Natural killer cell treated with Interleukin-12 subunit alpha and Interleukin-12 subunit beta and Interleukin-15 and Interleukin-18, amount 100 ng/mL, for 72 hours (primary cell): ENCODE measurements at places on chromosomes 4 and X. TPM values are rescaled to one million over a fixed set of nuclear protein-coding genes. Genes with fewer than 3 reads are reported as not detected.
A peak's percentile ranks its signal among the peaks of the same experiment; 100 is the strongest.

- no peak overlapping the region for H3K4me3 ChIP-seq
- H3K36me3 ChIP-seq: no peaks in the 10 kb centered on the region
- DNase-seq: no peak
- peaks cover 21% of the 10 kb centered on the region for H3K27me3 ChIP-seq
- H3K4me1 ChIP-seq: no peaks in the 10 kb centered on the region
- H3K27ac ChIP-seq: no peak overlapping the region
Observed at GRCh38 chrX:137194164-137194563, 160.4 kb upstream of the GPR101 start.

DNA sequence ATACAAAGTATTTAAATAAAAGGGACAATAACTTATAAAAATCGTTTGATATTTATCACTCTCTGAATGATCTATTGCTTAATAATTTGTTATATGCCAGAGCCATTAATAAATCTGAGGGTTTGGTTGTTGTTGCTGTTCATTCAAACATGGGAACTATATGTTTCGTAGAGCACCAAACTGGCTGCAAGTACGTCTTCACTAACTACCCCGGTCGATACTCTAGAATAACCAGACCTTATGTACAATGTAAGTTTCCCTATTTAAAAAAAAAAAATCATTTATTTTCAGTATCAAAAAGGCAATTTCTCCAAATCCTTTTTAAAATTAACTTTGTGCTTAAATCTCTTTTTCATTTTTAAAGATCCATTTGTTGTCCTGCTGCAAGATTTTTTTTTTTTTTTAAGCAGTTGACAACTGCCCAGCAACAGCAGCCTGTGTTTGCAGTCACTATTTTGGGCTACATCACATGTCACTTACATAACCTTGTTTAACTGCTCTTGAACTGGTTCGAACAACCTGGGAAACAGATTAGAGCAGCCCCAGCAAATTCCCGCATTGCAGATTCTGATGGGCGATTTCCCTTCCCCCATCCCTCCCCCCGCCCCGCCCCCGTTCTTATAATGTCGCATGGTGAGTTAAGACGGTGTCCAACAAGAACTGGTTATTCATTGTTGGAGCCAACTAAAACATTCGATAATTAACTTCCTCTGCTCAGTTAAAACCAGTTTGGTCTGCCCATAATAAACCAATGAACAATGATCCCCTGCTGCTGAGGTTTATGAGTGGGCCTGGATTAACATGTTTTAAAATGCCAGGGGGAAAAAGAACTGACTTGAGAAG is 238.9 kb downstream of the NR3C2 start:
- H3K27ac ChIP-seq: no peak overlapping the region
- H3K4me1 ChIP-seq: no peaks in the 10 kb centered on the region
- DNase-seq: no peak
- no peaks in the 10 kb centered on the region for H3K36me3 ChIP-seq
- H3K4me3 ChIP-seq: no peak overlapping the region

- H3K27me3 ChIP-seq: peaks cover 10% of the 10 kb centered on the region
- no peak overlapping the region for H3K27ac ChIP-seq
- DNase-seq: no peak
- no peaks in the 10 kb centered on the region for H3K4me1 ChIP-seq
- H3K4me3 ChIP-seq: no peak overlapping the region
Observed at GRCh38 chrX:39381422-39381821, 580.2 kb downstream of the MID1IP1 start.

POLN gene
- total RNA-seq: 6.1 TPM

DNA sequence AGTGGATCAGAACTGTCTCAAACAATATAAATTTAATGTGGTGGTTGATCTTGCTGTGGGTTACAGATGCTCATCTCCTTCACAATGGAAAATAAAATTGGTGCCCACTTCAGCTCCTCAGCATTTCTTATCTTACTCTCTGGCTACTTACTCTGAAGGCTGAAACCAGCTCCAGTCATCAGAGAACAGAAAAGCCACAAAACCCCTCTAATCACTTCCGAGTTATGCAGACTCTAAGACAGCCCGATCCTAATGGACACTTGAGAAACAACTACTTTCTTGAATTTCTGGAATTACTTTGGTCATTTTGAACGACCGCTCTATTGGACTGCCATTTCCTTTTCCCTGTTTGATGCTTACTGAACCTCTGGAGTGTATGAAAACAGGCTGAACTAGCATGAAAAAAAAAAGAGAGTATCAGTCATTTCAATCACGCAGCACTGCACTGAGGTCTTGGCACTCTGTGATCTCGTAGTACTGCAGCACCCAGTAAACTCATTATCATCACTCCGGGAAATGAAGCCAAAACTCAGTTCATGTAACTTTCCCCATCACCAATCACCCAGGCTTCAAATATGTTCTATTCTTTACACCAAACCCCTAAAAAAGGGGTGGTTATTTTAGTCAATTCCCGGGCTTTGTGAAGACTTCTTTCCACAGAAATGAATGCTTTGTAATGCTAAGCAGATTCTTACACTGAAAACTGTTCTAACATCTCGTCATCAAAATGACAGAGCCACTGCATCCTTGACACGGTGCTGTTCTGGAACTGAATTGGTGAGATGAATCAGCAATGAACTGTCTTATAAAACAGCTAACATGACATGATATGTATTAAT is 54.5 kb downstream of the TSPAN5 start:
- H3K27me3 ChIP-seq: no peaks in the 10 kb centered on the region
- DNase-seq: no peak
- peak overlapping the region; percentile 7 for H3K27ac ChIP-seq
- peaks cover 49% of the 10 kb centered on the region for H3K4me1 ChIP-seq
- peaks cover 11% of the 10 kb centered on the region for H3K36me3 ChIP-seq

- H3K36me3 ChIP-seq: no peaks in the 10 kb centered on the region
- H3K27me3 ChIP-seq: no peaks in the 10 kb centered on the region
- no peak overlapping the region for H3K4me3 ChIP-seq
- H3K27ac ChIP-seq: no peak overlapping the region
Observed at GRCh38 chr4:60800701-60801100, 399.4 kb upstream of the ADGRL3 start.
